ENCODE measurements at places on chromosomes 6 and 20.
A peak's percentile ranks its signal among the peaks of the same experiment; 100 is the strongest.

DNA sequence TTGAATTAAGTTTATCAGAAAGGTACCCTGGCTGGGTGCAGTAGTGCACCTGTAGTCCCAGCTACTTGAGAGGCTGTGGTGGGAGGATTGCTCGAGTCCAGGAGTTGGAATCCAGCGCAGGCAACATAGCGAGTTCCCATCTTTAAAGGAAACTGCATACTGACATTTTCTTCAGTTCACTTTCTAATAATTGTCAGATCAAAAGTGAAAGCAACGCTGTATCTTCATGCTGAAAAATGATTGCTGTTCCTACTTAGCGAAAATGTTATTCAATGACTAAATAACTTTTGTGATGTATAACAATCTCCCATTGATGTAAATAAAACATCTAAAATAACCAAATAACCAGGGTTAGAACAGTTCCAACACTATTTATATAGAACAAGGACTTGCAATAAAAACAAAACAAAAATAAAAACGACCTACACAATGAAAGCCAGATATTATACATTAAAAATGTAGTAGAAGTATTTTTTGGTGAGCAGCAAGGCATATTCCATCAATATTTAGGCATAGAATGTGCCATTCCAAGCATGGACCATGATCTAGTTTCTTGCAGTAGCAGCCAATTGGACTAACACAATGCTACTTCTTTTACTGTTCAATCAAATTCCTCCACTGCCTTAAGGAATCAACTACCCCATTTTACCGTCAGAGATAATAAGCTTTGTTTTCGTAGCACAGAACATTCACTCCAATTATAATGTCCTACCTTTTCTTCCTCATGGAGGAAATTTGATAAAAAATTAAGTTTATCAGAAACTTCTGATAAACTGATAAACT lies 1.5 kb downstream of the LATS1 start:
- peak; percentile 40 for DNase-seq

GRCh38 chr20:3798908-3799248 lies 2.8 kb downstream of the CDC25B start:
- DNase-seq, result no peak

DNA sequence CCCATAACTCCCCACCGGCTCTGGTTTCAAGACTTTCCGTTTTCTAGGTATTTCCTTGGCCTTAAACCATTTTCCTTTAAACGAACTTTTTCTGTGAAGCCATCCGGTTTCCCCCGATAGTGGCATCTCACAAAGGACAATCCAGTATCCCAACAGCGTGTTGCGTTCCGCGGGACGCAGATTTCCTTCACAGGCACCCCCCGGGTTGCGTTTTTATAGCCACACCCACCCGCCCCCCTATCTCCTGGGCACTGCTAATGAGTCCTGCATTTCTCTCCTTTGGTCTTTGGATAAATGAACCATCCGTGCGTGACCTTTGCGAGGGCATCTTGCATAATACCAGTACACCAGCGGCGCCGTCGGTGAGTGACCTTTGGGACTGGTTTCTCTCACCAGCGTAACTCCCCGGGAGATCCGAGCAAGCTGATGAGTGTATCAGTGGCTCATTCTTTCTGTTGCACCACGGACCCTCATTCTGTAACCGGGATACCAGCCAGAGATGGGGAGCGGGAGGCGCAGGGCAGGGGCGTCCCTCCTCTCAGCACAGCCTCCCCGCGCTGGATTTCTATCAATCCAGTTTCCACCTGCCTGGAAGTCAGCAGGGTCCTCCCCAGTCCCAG lies 586 bp upstream of the NQO2 start:
- peak; percentile 92 for DNase-seq

- no peak for DNase-seq
These were observed 44.0 kb downstream of the MAP7 start for GRCh38 chr6:136506124-136506799.

GRCh38 chr20:20367575-20368417 lies at the start of gene INSM1:
Gene INSM1, plus strand, starts transcription at chr20:20368104. Its CDS starts 164 bp downstream, at chr20:20368268.
- peak; percentile 13 for DNase-seq

GRCh38 chr6:118186672-118187567 lies 279.9 kb downstream of the SLC35F1 start:
- no peak for DNase-seq

GRCh38 chr6:153574231-153574630 lies 443.1 kb upstream of the RGS17 start:
- DNase-seq, result no peak

DNA sequence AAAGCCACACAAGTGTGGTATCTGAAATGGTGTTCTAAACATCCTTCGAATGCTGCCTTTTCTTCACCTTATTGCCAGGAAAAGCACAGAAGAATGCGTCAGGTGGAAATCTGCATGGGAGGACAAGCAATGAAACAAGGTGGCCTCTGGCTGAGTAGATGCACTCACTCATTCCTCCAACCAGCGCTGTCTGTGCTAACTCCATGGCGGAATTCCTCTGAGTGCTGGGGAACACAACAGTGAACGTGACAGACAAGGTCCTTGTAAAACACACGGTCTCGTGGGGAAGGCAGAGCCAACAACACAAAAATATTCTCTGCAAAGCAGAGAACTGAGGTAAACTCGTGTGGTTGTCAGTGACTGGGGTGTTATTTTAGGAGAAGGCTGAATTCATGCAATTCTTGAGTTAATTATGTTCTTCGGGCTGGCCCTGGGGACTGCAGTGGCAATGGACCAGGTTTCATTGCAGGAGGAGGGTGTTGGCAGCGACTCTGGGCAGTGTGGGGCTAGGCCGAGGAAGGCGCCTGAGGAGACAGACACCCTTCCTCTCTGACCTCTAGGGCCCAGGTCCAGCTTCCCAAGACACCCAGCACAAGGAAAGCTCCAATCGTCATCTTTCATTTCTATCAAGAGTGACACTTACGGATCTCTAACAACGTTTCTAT lies 339.7 kb downstream of the PRKN start:
- no peak for DNase-seq

DNA sequence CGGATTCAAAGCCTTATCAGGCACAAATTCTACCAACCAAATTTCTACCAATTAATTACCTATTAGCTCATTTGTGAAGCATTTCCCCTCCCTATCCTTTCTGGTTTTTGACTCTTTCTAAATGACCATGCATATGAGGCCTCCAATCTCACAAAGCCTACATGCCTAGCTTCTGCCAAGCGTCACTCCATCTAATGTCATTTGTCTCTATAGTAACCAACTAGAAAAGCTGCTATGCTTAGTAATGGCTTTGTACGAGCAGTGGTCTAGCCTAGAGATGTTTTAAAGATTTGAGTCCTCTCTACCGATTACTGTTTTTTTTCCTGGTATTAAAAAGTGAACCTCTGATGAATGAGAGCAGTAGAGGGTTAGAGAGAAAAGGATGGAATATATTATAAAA lies 4.8 kb upstream of the ASF1A start:
- no peak for DNase-seq

DNA sequence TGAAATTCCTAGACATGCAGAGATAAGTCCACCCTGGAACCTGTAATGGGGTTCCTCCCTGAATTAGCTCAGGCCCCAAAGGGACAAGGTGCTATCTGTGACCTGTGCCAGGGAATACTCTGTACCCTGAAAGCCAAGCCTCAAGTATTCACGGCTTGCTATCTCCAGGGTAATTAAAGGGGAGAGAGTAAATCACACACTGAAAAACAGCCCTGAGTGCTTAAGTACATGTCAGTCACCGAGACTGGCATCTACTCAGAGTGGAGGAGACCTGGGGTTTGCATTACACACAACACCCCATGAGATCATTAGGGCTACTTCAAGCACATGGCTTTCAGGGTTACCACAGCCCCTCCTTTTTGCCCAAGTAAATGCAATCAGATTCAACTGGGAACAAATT lies 188.1 kb downstream of the CD83 start:
- DNase-seq, result no peak

- DNase-seq, result no peak
These were observed 126.9 kb downstream of the DHX35 start for GRCh38 chr20:39089029-39089428.

DNA sequence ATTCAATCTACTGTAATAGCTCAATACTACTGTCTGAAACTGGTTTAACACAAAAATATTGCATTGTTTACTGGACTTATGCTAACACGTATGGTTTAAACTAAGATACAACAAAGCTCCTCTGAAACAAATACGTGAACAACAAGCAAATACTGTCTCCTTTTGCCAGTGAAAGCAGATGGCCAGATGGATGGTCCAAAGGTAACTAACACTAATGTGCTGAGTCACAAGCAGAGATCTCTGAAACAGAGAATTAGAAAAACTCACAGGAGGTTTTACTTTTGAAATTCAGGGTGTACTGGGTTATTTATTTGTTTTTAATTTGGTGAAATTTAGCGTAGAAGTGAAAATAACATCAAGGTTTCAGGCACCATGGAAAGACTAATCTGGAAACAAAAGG lies 124.3 kb upstream of the SOX4 start:
- no peak for DNase-seq

Measured in suppressor macrophage (primary cell).